ENCODE measurements at places on chromosomes 2 and 18. TPM values are rescaled to one million over a fixed set of nuclear protein-coding genes. Genes with fewer than 3 reads are reported as not detected.

Gene GAD1
- total RNA-seq = 0.23 TPM

Gene SLC9A4
- total RNA-seq = not detected

Gene POMC
- 0.59 TPM for total RNA-seq

Gene GPR35
- total RNA-seq = 0.23 TPM
